Aorta (tissue), 5 donors: ENCODE measurements at places on chromosomes 1 and 21.

- H3K4me1 ChIP-seq: peaks cover 4% of the 10 kb centered on the region
- no peaks in the 10 kb centered on the region for H3K36me3 ChIP-seq
- peak; percentile 52 for DNase-seq
- H3K4me3 ChIP-seq: no peak overlapping the region
These were observed 88.3 kb upstream of the SGIP1 start for GRCh38 chr1:66445492-66446181.

- no peak for DNase-seq
- H3K4me3 ChIP-seq: no peak overlapping the region
- no peaks in the 10 kb centered on the region for H3K4me1 ChIP-seq
- H3K36me3 ChIP-seq: no peaks in the 10 kb centered on the region
- H3K27me3 ChIP-seq: no peaks in the 10 kb centered on the region
These were observed 63.0 kb upstream of the ADARB1 start for GRCh38 chr21:45011426-45011825.

- no peaks in the 10 kb centered on the region for H3K36me3 ChIP-seq
- peaks cover 6% of the 10 kb centered on the region for H3K4me1 ChIP-seq
- peak overlapping the region; percentile 83 for H3K27ac ChIP-seq
- H3K27me3 ChIP-seq: no peaks in the 10 kb centered on the region
These were observed 23.7 kb downstream of the IRF2BP2 start for GRCh38 chr1:234586304-234586703.

DNA sequence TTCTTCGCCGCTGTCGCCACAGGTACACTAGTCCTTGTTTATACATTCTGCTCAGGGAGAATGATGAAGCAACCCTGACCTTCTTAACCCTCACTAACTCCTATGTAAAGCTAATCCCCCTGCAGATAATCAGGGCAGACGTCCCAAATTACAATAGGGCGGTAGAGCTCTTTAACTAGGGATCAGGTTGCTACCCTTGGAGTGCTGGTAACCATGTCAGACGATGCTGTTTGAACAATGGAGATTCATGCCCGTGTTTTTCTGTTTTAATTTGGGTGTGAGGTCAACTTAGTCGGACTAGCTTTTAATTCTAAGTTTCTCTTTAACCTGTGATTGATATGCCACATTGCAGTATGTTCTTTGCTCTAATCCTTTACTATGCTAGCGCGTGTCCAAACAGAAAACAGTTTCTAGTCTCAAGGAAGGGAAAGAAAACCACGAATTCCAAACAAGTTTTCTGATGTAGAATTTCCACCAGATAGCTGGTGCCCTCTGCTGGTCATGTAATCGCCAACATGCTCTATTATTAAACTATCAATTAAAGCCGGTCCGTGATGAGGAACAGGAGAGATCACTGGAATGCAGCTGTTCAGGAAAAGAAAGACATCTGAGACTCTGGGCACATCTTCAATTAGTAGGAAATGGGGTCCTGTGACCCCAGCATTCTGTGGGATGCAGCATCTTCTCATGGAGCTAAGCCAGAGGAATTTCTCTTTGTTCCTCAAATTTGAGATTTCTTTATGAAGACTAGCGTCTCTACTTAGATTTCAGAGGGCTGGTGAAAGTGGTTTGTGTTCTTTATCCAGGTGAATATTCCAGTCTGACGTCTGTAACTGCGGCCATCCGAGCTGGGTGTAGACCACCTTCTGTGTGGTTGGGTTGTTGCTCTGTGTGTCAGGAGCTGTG, 18.3 kb upstream of the VAMP3 start:
- H3K36me3 ChIP-seq: no peaks in the 10 kb centered on the region
- H3K27me3 ChIP-seq: no peaks in the 10 kb centered on the region
- peaks cover 1% of the 10 kb centered on the region for H3K4me1 ChIP-seq
- DNase-seq: no peak
- no peak overlapping the region for H3K27ac ChIP-seq
- H3K4me3 ChIP-seq: peak overlapping the region; percentile 64

- H3K27ac ChIP-seq: no peak overlapping the region
- no peak for DNase-seq
- no peaks in the 10 kb centered on the region for H3K4me1 ChIP-seq
- no peak overlapping the region for H3K4me3 ChIP-seq
These were observed 317.0 kb downstream of the HHAT start for GRCh38 chr1:210645582-210646257.
